Effector CD4-positive, alpha-beta T cell (primary cell): ENCODE measurements at places on chromosomes 2 and 18.

DNA sequence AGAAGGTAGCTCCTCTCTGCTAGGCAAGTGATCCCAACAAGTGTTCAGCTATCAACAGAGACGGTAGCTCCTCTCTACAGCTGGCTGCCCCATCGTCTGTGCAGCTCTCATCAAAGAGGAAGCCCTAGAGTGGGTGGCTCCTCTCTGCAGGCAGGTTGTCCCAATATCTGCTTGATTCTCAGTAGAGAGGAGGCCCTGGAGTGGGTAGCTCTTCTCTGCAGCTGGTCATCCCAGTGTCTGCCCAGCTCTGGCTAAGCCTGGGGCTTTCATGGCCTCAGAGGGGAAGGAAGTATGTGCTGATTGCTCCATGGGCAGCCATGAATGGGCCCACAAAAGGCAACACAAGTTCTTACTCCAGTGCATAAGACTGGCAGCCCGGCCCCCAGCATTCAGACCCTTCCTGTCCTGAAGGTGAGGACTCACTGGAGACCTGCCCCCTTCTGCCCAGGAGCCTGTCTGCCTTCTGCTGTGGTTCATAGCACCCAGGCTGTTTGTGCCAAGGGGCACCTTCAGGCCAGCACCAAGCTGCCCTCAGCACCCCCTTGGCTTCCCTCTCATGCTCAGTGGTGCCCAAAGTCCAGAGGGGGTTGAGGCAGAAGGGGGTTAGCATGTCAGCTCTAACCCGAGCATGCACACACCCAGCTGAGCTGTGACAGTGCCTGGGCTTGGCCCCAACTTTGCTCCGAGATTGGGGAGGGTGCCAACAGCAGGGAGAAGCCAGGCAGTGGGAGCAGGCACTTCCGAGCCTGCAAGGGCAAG is 48.9 kb downstream of the CCDC68 start:
- no peak for DNase-seq

GRCh38 chr18:57060814-57061213 is 86.1 kb upstream of the BOD1L2 start:
- DNase-seq: no peak

- no peak for DNase-seq
These were observed 44.4 kb upstream of the CTLA4 start for GRCh38 chr2:203823173-203823572.

DNA sequence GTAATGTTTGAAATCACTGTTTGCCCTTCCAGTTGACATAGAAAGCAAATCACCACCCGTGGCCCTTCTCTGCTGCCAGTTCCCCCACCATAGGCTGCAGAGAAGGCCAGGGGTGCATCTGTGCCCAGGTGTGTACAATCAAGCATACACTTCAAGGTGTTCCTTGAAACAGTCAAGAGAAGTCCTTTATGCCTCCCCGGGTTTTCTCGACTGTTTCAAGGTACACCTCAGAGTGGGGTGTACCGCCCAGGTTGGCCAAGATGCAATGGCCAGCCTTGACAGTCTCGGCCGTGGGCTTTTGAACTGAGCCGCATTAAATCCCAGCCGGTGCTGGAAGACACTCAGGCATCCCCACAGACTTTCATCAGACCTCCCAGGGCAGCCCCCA is 21.0 kb upstream of the ATP9B start:
- DNase-seq: no peak

DNA sequence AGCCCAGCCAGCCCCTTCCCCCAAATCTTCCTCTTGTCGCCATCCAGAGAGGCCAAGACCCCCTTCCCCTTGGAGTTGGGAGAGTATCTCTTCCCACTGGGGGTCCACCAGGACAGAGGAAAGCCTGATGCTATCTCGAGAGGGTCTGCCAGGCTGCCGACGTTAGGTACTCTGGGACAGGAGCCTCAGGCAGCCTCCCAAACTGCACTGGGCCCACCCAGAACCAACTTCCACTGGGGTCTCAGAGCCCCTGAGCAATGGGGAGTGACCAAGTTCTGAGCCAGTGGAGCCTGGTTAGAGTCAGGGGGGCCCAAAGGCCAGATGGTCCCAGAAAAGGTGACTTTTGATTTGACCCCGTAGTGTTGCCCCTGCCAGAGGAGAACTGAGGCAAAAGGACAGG is 189.1 kb downstream of the INHBB start:
- no peak for DNase-seq
